ENCODE measurements at places on chromosomes 12 and 14.
A peak's percentile ranks its signal among the peaks of the same experiment; 100 is the strongest.

- DNase-seq: no peak
Observed at GRCh38 chr14:66233591-66233990, 252.6 kb upstream of the CCDC196 start.

DNA sequence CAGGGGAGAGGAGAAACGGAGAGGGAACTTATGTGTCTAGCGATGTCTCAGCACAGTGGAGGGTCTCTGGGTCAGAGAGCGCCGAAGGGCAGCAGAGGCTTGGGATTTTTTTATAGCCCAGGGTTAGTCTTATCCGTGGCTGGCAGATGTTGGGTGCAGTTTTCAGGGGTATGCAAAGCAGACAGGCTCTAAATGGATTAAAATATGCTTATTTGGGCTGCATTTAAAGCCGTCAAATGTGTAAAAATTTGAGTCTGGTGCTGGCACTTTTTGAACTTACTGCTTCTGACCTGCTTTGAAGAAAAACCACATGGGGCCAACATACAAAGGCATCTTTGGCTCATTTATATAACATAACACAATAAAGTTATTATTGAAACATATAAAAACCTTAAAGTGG, 178.8 kb downstream of the ESR2 start:
- DNase-seq: no peak

DNA sequence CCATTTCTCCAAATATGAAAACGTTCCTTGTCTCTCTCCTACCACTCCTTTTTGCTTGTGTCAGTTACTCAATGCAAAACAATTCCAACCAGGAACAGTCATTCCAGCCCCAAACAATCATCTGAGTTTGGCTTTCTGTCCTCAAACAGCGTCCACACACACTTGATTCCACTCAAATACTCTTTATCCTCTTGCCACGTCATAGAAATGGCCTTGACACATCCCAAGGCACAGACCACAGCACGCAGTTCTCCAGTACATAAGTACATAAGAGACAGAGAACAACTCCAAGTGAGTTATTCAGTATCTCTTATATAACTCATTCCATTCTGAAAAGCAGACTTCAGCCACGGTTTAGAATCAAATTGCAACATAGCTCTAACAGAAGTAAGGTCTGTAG, 299.2 kb downstream of the RPS29 start:
- no peak for DNase-seq

- no peak for DNase-seq
Observed at GRCh38 chr12:9866860-9867269, 2.3 kb downstream of the CLEC2B start.

DNA sequence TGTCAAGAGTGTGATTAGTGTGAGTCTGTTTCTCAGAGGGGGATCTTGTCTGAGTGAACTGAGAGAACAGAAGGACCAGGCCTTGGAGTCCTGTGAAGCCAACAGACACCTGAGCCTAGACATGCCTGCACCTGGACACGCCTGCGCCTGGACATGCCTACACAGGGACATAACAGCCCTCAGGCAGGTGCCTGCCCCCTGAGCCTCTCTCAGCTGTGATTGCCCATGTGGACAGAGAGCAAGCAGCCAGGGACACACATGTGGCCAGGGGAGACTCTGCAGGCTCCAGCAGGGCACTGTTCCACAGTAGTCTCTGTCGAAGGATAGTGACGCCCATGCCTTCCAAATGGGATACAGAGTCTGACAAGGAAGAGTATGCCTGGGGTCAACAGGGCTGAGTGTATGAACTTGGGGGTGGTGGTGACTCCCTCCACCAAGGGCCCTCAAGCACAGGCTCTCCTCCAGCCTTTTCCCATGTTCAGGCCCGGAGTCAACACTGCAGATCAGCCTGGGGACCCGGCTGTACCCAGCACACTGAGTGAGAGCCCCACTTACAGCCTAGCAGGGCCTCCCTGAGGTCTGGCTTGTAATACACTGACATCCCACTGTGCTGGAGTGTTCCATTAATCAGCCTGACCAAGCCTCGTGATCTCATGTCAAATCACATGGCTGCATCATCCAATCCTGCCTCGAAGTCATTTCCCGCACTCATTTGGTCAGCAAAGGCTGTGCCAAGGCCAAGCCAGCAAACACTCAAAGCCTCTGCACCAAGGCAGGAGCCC, 173.0 kb downstream of the CALM1 start:
- DNase-seq: no peak

DNA sequence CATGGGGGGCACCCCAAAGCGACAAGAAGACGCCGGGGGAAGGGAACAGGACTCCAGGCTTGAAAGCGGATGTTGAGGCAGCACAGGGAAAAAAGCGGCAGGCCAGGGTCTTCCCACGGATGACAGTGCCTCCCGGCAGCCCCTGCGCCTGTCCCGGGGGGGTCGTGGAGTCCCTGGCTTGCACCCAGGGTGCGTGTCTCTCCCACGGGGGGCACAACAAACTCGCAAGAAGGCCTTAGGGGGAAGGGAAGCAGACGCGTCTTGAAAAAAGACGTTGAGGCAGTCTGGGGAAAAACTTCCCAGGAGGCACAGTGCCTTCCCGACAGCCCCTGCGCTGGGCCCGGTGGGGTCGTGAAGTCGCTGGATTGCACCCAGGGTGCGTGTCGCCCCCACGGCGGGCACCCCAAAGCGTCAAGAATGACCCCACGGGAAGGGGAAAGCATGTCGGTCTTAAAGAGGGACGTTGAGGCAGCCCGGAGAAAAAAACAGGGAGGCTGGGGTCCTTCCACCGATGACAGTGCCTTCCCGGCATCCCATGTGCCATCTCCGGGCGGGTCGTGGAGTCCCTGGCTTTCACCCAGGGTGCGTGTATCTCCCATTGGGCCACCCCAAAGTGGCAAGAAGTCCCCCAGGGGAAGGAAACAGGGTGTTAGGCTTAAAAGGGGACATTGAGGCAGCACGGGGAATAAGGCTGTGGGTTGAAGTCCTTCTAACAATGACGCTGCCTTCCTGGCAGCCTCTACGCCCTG, 159.9 kb upstream of the ALG10B start:
- no peak for DNase-seq

GRCh38 chr14:94573475-94574277, 7.5 kb upstream of the SERPINA5 start:
- no peak for DNase-seq

GRCh38 chr14:102916347-102917055, 6.0 kb upstream of the AMN start:
- no peak for DNase-seq

DNA sequence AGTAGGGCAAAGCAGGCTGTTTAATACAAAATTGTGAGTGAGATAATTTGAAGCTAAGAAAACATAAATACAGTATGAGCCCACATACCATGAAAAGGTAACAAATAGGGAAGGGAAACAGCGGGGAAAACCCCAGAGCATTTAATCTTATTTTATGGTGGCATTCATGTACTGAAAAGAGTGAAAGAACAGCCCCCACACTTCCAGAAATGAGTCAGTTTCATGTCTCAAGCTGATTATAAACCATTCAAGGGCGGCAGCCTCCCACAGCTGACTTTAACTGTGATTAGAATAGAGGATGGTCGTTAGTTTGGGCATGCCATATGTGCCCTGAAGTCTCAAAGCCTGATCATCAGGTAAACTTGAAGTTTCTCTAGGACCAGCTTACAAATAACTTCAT, 64.5 kb downstream of the FOXG1 start:
- DNase-seq: no peak

- DNase-seq: no peak
Observed at GRCh38 chr14:70905301-70905700, 2.0 kb upstream of the PCNX1 start.

DNA sequence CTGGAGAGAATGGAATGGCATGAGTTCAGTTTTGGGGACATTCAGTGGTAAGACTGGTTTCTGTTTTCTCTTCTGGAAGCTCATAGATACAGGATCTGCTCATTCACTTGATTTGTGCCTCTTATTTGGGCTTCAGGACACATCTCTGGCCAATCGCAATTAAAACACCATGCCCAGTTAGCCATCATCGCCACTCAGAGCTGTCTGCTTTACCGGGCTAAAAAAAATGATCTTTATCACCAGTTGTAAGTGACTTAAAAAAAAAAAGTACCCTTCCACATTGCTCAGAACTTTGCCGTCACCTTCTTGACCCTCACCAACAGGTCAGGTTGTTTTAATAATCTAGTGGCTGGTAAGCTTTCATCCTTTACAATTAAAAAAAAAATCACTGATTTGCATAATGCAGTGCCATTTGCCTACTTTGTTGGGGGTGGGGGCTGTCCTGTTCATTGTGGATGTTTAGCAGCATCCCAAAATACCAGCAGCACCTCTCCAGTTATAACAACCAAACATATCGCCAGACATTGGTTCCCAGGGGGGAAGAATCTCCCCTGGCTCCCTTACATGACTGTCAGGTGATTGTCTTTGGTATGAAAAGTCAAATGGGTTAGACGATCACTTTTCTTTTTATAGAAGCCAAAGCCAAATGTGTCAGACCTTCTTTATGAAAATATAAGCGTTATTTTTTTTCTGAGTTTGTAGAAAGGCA, 150.1 kb downstream of the PRKCH start:
- DNase-seq: no peak

DNA sequence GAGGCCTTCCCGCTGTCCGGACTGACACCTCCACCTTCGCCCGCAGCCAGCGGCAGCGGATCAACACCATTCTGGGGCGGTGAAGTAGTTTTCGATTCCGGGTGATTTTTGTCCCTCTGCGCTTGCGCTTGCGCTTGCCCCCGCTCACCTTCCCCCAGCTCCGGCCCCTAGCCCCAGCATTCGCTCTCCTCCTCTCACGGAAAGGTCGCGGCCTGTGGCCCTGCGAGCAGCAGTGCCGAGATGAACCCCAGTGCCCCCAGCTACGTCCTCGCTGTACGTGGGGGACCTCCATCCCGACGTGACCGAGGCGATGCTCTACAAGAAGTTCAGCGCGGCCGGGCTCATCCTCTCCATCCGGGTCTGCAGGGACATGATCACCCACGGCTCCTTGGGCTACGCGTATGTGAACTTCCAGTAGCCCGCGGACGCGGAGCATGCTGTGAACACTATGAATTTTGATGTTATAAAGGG, 22.7 kb upstream of the SRGAP1 start:
- DNase-seq: no peak

DNA sequence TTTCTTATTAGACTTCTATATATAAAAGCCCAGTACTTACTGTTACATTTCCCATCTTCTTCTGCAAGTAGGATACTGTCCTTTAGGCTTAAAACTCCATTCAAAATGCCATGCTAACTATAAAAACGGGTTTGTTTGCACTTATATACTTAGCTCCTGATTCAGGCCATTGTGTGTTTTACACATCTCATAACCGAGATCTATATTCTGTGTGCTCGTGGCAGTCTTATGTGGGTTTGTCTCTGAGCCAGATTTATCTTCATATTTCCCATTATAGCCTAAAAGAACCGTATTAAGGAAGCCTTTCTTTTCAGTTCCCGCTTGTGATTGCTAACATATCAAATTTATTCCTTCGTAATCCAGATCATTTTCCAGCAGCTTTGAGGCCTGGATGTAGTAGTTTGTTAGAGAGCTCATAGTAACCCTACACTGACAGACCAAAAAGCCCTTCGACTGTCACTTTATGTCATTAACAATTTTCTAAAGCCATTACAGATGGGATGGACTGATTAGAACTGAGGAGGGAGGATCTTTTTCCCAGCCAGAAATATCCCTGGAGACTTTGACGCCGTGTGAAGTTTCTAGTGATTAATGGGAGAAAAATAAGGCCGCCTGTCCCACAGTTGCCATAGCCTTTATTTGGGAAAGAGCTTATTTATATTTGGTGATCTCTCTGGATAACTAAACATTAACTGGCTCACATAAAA, 508.5 kb downstream of the FOXG1 start:
- no peak for DNase-seq

DNA sequence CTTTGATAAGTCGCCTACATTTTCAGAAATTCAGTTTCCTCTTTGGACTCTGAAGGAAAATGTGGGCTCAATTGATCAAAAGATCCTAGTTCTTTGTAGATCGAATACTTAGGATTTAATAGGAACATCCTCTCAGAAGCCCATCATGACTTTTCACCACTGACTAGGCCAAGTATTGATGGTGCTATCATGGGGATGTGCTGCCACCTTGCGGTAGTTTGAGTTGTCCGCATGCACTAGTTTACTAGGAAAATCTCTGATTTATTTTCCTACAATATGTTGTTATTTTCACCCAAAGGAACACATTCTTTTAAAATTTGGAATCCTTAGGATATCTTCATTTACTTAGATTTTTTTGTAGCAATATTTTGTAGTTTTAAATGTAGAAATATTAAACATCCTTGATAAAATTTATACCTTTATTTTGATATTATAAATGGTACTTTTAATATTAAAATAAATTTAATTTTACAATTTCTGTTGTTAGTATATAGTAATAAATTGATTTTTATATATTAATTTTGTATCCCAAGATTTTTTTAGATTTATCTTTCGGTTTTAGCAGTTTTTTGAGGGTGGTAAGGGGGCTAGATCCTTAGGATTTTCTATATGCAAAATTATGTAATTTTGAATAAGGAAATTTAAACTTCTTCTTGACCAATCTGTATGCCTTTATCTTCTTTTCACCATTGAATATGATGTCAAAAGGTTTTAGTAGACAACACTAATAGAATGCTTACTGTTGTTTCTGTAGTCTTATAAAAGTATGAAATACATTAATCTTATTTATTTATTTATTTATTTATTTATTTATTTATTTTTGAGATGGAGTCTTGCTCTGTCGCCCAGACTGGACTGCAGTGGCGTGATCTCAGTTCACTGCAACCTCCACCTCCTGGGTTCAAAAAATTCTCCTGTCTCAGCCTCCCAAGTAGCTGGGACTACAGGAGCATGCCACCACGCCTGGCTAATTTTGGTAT, 52.9 kb upstream of the OR9K2 start:
- peak; percentile 66 for DNase-seq

GRCh38 chr12:132166093-132166492, 21.8 kb downstream of the NOC4L start:
- no peak for DNase-seq

DNA sequence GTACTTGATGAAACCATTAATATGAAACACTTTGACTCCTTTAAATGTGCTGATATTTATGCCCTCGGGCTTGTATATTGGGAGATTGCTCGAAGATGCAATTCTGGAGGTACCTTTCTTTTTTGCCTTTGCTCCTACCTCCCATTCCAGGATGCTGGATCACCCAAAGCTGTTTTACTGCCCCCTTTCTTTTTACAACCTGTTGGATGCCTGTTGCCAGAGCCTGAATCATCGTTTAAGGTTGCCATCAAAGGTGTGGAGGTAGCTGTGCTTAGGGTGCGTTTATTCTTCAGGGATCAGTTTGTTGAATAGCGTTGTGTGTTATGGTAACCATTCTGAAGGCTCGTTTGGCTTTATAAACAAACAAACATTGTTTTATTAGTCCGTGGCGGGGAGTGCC, 19.9 kb upstream of the TAMALIN start:
- no peak for DNase-seq

GRCh38 chr14:22852599-22852939, 16.2 kb downstream of the MMP14 start:
- no peak for DNase-seq

DNA sequence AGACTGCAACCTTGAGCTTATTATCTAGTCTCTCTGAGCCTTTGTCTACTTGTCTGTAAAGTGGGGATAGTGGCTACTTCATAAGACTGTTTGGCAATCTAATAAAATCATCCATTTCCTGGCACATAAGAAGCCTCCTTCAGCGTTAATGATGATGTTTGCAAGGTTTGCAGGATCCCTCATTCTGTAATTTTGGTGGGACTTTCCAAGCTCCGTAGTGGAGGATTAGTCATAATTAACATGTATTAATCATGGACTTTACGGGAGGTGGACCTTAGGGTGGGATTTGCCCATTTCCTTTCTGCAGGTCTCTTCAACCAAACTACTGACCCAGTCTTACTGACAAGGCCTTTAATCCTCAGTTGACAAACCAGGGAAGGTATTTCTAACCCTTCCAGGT, 66.2 kb downstream of the NTF3 start:
- DNase-seq: no peak

Data from activated CD4-positive, CD25-positive, alpha-beta regulatory T cell treated with anti-CD3 and anti-CD28 coated beads, Interleukin-2, amount 50 U/mL, for 16 hours (primary cell).